HepG2 (cell line): ENCODE measurements at places on chromosomes 2 and 18. TPM values are rescaled to one million over a fixed set of nuclear protein-coding genes. Genes with fewer than 3 reads are reported as not detected.

- no peak for DNase-seq
These were observed 4.4 kb downstream of the GCKR start for GRCh38 chr2:27501042-27501441.

DNA sequence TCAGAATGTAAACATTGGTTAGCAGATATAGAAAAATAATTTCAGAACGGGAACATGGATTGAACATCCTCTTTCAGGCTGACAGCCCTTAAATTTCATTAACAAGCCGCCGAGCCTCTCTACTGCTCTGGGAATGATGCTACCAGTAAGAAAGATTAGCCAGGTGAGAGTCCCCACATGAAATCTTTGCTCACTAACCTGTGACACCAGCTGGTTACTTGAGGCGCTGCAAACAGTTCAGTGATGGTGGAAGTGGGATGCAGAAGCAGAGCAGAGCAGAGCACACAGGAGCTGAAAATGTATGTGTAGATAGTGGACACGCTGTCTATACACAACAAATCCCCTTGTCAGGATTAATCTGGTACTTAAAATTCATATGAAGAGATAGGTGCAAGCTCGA lies 721.1 kb downstream of the DPP10 start:
- DNase-seq = no peak

ARID5A gene
- total RNA-seq = 8.0 and 9.5 TPM in 2 replicates

SCN1A gene
- 19.6 and 39.4 TPM in 2 replicates for total RNA-seq

DNA sequence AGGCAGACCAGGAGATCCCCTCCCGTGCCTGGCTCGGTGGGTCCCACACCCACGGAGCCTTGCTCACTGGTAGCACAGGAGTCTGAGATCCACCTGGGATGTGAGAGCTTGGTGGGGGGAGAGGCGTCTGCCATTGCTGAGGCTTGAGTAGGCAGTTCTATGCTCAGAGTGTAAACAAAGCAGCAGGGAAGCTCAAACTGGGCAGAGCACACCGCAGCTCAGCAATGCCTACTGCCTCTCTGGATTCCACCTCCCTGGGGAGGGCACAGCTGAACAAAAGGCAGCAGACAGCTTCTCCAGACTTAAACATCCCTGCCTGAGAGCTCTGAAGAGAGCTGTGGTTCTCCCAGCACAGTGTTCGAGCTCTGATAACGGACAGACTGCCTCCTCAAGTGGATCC lies 85.1 kb downstream of the UGP2 start:
- DNase-seq = no peak
